ENCODE measurements at places on chromosomes 12 and 14. TPM values are rescaled to one million over a fixed set of nuclear protein-coding genes. Genes with fewer than 3 reads are reported as not detected.

ZDHHC22 gene
- polyA plus RNA-seq: 0.02 TPM

ST8SIA1 gene
- polyA plus RNA-seq: 1.7 TPM

PPM1H gene
- 2.4 TPM for polyA plus RNA-seq

IFI27 gene
- 883 TPM for polyA plus RNA-seq

LAG3 gene
- 1.2 TPM for polyA plus RNA-seq

OTUB2 gene
- polyA plus RNA-seq: 0.31 TPM

CLEC4D gene
- polyA plus RNA-seq: 0.61 TPM

EML1 gene
- polyA plus RNA-seq: 6.7 TPM

PCED1B gene
- 3.0 TPM for polyA plus RNA-seq

- DNase-seq: no peak
Measured at GRCh38 chr12:32983968-32984367, 87.4 kb upstream of the PKP2 start.

GRCh38 chr14:37490607-37491006 lies 104.4 kb downstream of the FOXA1 start:
- no peak for DNase-seq

- peak; percentile 13 for DNase-seq
Measured at GRCh38 chr14:31020834-31021575, 4.4 kb upstream of the AP4S1 start.

DNA sequence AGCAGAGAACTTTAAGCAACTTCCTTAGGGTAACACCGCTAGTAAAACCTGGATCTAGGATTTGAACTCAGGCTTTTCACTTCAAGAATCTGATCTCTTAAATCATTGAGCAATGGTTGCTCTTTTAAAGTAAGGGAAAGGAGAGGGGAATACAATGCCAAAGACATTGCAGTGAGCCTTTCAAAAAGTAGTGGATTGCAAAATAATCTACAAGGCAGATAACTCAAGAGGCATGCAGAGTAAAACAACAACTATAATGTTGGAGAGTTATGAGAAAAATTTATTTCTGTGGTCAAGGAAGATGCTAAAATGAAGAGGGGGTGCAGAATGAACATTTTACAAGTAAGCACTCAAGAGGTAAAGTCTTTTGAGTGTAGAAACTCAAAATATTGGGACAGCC lies 432.6 kb downstream of the C12orf50 start:
- DNase-seq: no peak

GRCh38 chr12:109173443-109174240 lies 57.3 kb downstream of the ACACB start:
- no peak for DNase-seq

DNA sequence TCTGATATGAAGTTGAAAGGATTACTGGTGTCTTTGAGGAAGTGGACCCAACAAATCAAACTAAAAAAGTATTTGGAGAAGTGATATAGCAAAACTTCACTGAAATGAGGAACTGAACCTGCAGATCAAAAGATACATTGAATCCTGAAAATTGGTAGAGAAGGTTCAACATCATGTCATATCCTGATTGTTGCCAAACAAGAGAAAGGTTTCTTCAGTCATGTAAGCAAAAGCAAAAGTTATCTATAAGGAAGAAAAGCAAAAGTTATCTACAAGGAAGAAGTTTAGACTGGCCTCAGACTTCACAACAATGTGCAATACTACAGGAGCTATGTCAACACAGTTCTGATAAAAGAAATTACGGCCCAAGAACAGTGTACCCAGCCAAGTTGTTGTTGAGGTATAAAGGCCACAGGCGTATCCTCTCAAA lies 142.7 kb downstream of the RAD51B start:
- no peak for DNase-seq

- DNase-seq: no peak
Measured at GRCh38 chr12:1297206-1297605, 297.2 kb downstream of the FBXL14 start.

GRCh38 chr12:107058190-107058589 lies 35.2 kb downstream of the CRY1 start:
- no peak for DNase-seq

GRCh38 chr12:13559318-13559978 lies 362.9 kb downstream of the EMP1 start:
- no peak for DNase-seq

- no peak for DNase-seq
Measured at GRCh38 chr14:71137536-71138447, 230.5 kb downstream of the PCNX1 start.

- no peak for DNase-seq
Measured at GRCh38 chr14:75501080-75501479, 21.2 kb upstream of the BATF start.

- no peak for DNase-seq
Measured at GRCh38 chr14:94588311-94588710, 7.1 kb downstream of the SERPINA5 start.

GRCh38 chr12:52050758-52051541 lies at the start of gene NR4A1:
Gene NR4A1, plus strand, starts transcription at chr12:52051442. Its CDS starts 2,887 bp downstream, at chr12:52054329.
- peak; percentile 96 for DNase-seq

DNA sequence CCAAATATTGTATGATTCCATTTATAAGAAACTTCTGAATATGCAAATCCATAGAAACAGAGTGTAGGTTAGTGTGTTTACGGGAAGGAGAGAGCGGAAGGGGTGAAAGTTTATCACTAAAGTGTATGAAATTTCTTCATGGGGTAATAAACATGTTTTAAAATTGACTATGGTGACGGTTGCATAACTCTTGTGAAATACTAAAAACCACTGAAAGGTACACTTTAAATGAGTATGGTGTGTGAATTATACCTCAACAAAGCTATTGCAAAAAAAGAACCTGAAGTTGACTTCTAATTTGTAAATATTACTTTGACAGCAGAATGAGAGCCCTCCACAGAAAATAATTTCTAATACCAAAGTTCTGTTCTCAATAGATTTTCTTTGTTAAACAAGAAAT lies 47.1 kb downstream of the ATG2B start:
- DNase-seq: no peak

GRCh38 chr12:71157601-71158233 lies at the start of gene TSPAN8:
Gene TSPAN8, minus strand, starts transcription at chr12:71157999. Its CDS starts 321 bp downstream, at chr12:71157678.
- no peak for DNase-seq

DNA sequence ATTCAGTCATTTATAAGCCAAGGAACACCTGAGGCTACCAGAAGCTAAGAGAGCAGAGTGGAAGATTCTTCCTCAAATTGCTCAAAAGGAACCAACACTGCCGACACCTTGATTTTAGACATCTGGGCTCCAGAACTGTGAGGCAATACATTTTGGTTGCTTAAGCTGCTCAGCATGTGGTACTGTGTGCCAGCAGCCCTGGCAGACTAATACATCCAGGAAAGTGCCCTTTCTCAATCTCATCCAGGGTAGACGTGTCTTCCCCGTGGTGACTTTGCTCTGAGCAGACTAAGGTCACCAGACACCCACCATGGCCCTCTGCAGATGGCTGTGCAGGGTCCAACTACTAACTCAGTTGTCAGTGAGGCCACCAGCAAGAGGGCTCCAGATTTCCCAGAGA lies 122.8 kb downstream of the VRK1 start:
- DNase-seq: no peak

DNA sequence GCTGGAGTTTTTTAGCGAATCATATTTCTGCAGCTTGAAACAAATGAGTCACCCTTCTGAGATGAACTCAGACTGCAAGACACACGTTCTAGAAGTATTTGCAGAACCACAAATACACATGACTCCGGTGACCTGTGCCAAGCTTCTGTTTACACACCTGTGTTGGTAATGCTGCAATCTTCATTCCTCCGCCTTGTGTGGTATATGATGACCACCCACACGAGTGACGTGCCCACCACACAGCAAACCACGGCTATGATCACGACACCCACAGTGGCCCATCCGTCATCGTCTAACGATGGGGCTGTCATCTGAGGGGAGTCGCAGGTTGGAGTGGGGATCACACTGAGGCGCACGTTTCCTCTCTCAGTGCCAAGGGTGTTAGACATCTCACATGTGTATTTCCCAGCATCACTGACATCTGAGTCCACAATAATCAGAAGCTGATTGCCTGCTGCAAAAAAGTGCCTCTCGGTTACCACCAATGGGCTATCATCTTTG lies 43.0 kb downstream of the LRIG3 start:
- DNase-seq: no peak

GRCh38 chr14:45947830-45948229 lies 694.8 kb upstream of the MIS18BP1 start:
- DNase-seq: no peak

- no peak for DNase-seq
Measured at GRCh38 chr12:39459027-39459434, 16.1 kb upstream of the KIF21A start.

DNA sequence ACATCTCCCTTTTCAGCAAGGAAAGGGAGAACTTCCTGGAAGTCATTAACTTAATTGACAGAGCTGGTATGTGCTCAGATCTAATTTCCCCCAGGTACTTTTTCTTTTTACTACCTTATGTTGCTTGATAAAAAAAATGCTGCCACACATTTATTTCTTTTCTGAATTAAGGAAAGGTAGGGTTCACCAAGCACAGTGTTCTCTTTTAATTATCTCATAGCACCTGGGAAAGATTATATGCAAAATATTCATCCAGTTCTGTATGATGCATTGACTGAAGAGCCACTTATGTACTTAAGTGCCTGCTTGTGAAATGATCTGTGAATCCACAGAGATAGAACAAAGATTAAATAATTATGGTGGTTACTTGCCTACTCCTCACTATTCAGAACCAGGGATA lies 25.1 kb downstream of the KCNC2 start:
- no peak for DNase-seq

GRCh38 chr14:96126783-96127271 lies 77.8 kb upstream of the BDKRB2 start:
- DNase-seq: no peak

- no peak for DNase-seq
Measured at GRCh38 chr14:62030387-62030786, 268.2 kb downstream of the SNAPC1 start.

- peak; percentile 71 for DNase-seq
Measured at GRCh38 chr12:10331642-10332239, 24.1 kb downstream of the KLRD1 start.

DNA sequence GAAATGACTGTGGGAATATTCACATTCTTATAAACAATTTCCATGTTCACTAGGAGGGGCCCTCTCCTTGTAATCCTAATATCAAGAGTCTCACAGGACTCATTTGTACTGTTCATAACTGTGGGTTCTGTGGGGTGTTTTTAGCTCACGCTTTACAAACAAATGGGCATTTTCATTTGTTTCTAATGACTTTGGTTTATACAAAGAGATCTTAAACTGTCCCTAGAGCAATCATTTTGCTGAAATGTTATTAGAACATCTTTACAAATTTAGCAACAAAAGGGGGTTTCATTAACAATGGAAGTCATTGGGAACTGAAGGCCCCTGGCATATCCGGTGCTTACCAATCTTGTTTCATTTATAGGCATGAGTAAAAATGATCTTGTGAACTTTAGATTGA lies 370.5 kb downstream of the TRHDE start:
- no peak for DNase-seq

GRCh38 chr14:53881161-53881871 lies 75.3 kb downstream of the BMP4 start:
- DNase-seq: no peak

DNA sequence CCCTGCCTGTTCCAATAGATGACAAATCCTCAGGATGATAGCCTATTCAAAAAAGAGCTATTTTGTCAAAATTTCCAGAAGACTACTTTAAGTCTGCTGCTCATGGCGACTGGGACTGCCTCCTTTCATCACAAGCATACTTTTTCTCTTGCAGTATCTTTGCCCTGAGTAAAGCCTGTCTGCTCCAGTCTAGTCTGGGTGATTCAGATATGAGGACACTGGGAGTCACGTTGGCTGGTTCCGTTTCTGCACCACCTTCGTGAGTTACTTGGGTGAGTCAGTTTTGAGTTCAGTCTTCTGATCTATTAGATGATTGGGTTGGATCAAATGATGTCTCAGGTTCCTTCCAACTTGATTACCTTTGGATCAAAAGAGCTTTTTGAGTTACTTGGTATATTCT lies 301.3 kb upstream of the STXBP6 start:
- no peak for DNase-seq

DNA sequence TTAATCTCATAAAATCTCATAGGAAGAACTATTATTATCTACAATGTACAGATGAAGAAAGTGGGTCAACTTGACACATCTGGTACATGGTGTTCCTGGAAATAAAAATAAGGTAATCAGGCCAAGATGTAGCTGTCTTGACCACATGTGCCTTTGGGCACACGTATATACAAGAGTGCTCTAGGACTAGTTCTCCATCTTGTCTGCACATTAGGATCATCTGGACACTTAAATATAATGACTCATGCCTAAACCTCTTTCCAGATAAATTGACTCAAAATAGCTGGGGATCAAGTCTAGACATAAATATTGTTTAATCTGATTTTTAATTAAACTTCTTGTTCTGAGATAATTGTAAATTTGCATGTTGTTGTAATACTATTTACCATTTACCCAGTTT lies 182.6 kb downstream of the CNTN1 start:
- DNase-seq: no peak

DNA sequence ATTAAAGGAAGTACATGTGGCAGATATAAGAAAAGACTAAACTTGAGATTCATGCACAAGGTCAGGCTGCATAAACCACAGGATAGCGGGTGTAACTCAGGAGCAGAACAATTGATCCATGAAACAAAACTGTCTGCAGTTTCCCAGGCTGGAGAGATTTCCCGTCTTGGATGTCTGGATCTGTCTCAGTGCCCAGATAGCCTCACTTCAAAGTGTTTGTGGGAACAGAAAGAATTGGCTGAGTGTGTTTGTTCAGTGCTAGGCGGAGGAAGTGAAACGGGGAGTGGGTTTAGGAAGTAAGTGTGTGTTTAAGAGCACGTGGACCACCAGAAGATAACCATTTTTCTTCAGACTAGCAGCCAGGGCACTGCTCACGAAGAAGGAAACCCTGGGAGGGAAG lies 1.4 kb upstream of the RNASE10 start:
- peak; percentile 9 for DNase-seq

DNA sequence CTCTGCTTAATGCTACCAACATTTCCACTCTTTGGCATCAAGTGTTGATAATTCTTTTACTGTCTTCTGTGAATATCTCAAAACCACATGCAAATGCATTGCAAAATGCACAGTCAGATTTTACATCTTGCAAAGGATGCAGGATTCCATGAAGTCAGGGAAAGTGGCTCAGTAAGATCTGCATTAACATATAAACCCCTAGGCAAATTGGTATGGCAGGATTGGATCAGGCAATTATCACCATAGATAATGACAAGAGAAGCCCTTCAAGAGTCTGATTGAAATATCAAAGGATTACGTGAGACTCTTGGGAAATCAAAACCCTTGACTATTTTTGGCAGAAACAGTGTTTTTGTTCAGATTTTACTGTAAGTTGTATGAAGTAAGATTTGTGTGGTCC lies 71.0 kb downstream of the TMTC2 start:
- no peak for DNase-seq

- DNase-seq: peak; percentile 58
Measured at GRCh38 chr14:58749066-58749669, 111.4 kb downstream of the DACT1 start.

DNA sequence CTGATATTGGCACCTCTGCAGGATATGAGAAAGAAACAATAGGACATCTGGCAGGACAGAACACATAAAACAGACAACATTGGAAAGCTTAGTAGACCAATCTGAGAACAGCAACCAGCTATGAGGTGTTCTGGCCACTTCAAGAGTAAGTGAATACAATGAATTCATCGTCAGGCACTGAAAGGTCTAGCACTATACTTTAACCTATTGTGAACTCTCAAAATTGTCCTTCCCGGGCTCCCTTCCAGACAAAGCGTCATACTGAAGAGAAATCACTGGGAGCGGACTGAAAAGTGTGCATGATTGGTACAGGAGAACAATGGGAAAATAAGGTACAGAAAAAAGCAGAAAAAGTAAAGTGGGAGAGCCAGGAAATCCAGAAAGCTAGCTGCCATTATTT lies 75.8 kb downstream of the LRP6 start:
- DNase-seq: no peak
